ENCODE measurements at places on chromosomes 1 and 21.

DNA sequence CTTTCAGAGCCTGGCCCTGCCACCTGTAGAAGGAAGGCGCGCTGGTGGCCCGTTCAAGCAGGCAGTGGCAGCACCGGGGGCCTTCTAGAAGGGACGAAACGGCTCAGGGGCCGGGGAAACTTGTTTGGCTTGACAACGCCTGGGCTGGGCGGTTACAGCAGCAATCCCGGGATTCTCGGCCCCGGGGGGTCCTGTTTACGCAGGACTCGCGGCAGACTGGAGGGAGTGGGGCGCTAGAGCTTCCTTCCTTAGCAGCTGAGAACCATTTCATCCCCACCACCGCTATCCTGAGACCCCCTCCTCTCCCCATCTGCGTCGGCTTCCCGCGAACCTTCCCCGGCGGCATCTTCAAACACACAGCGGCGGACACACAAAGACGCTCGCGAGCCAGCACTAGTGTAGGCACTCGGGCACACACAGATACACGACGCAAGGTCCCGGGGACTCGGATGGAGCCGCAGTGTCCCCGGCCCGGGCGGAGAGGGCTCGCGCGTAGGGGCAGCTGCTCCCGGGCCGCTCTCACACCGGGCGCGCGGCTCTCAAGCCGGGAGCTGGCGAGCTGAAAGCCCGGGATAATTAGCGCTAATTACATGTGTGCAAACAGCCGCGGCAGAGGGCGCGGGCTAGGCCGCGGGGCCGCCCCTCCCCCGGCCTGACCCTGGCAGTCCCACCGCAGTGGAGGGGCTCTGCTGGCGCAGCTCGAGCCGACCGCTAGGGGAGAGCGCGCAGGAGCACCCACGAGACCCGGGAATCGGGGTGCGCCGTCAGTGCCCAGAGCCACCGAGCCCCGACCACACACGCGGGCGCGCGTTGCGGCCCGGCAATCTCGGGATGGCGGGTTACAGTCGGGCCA lies 271.4 kb downstream of the FOXD2 start:
- no peak for DNase-seq

- DNase-seq, result no peak
Measured at GRCh38 chr1:47951545-47952235, 45.5 kb downstream of the TRABD2B start.

DNA sequence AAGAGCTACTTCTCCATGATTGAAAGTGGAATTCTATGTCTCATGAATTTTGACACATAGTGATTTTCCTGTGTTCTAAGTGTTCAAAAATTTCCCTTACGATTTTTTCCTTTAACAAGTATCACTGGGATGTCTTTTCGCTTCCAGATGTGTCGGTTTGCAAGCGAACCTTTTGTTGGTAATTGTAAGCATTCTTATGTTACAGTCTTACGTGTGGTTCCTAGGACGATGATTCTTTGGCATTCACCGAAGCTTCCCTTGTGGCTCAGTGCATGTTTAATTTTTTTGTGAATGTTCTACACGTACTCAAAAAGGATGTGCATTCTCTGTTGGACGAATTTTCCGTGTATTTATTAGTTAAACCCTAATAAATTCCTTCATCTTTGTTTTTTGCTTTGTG lies 211.6 kb downstream of the CAMTA1 start:
- DNase-seq, result no peak

DNA sequence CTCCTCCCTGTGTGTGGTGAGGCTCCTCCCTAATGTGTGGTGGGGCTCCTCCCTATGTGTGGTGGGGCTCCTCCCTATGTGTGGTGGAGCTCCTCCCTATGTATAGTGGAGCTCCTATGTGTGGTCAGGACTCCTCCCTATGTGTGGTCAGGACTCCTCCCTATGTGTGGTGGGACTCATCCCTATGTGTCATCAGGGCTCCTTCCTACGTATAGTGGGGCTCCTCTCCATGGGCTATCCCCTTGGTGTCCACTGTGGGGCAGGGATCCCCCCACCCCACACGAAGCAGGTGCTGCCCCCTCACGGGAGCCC lies 29.6 kb downstream of the PRSS38 start:
- no peak for DNase-seq

DNA sequence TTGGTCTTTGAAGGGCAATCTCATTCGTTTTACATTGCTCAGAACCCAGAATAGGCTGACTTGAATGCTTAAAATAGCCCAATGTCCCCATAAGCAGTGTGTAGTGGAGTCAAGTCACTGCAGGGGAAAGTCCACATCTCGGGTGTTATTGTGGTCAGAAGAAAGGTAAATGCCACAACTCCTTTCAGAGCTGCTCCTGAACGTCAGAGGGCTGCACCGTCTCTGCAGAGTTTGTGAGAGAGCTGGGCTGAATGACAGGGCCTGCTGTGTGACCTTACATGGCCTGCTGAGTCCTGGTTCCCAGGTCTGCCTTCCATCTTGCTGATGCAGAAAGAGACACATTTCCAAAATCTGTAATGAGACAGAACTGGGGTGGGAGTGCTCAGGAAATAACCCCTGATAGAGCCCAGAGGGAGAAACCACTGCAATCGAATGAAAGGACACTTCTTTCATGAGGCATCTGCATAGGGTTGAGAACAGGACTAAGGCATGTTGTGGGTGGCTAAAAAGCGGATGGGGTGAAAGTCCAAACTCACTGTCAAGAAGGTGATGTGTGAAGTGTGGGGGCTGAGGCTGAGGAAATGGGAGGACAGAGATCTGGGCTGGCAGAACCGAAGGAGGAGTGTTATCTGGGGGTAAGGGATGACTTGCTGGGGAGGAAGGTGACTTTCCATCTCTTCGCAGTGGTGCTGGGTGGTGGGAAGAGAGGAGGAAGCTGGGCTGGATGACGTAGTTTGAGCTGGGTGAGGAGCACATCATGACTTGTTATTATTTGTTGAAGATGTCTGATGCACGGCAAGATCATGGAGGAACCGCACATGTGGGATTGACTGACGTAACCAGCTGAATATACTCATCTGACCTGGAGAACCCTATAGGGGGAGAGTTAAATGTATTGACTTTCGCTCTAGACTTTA lies 33.7 kb downstream of the XCL2 start:
- DNase-seq, result no peak

GRCh38 chr1:43708002-43708410 lies 670 bp downstream of the ST3GAL3 start:
- DNase-seq, result no peak

GRCh38 chr21:17660862-17661261 lies 48.2 kb upstream of the BTG3 start:
- DNase-seq, result no peak

- DNase-seq, result no peak
Measured at GRCh38 chr1:230340526-230341161, 85.5 kb downstream of the PGBD5 start.

DNA sequence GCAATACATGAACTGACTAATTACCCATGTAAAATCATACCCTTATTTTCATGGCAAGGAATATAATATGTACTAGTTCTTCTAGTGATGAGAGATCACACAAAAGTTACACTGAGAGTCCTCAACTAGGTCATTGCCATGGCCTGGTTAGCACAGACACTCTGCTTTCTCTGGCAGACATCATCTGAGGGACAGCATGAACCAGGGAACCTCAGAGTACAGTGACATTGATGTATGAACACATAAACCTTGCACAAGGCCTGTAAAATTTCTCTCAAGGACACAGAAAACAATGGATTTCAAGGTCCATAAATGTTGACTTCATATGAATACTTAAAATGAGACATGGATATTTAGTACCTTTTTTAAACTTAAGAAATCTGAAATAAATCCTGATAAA lies 108.8 kb upstream of the MAGI3 start:
- no peak for DNase-seq

GRCh38 chr1:163785868-163786405 lies 464.2 kb downstream of the NUF2 start:
- DNase-seq, result no peak

DNA sequence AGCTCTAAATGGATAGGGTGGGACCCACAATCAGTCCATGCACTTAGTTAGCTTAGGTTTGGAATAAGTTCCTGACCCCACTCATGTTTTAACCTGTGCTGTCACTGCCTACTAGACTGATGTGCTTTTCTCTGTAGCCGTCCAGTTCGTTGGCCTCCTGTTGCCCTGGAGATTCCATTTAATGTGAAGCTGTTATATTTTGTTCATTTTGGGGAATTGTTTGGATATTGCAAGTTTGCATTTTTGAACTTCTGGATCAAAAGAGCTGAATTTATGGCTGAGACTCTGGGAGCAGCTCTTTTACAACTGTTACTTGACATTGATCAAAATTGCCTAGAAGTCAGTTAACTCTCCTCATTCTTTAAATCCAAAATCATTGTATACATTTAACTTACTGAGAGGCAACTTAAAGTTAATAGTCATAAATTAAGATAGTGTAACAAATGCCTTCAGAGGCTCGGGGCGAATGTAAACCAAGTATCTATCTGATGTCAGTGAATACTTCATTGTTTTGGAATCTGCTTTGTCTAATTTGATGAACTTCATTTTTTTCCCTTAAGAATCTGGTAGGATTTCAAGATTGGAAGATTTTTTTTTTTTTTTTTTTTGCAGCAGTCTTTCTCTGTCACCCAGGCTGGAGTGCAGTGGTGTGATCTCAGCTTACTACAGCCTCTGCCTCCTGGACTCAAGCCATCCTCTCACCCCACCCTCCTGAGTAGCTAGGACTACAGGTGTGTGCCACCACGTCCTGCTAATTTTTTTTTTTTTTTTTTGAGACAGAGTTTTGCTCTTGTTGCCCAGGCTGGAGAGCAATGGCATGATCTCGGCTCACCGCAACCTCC lies 38.1 kb downstream of the MIGA1 start:
- DNase-seq, result no peak

DNA sequence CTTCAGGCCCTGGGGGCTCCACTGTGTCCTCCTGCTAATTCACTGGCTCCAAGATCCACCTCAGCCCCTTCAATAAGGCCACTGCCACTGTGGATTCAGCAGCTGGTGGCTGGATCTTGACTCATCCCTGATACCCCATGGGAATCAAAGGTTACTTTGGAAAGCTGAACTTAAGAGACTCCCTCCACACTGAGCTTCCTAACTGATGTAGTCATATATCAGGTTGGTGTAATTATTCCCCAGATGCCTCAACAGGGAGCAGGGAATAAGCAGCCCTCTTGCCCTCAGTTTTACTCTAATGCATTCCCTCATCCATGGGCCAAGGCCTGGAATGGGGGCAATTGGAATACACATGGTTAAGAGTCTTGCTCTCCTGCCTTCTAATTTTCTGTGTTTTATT lies 164.6 kb downstream of the FASLG start:
- DNase-seq, result peak; percentile 72

- DNase-seq, result peak; percentile 84
Measured at GRCh38 chr1:226814751-226815537, 55.5 kb upstream of the PSEN2 start.

GRCh38 chr1:112744009-112744578 lies 29.0 kb upstream of the PPM1J start:
- DNase-seq, result peak; percentile 70

DNA sequence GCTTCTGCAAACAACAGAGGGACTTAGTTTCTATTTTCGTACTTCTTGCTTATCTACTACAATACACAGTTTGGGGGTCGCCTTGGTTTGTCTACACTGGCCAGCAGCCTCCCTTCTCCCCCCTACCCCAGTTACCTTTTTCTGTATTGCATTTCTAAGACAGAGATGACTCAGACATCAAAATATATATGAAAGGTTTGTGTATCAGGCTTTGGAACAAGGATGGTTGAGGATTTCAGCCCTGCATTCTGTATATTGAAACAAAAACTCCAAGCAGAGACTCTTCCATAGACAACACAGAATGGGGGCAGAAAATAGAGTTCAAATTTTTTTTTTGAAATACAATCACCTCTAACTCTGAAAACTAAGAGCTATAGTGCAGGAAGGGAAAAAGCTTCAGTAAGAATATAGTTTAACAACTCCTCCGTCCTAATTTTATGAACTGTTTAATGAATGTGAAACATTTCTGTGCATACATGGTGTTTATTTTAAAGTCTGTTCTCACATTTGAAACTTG lies 1.9 kb downstream of the SAMD13 start:
- no peak for DNase-seq

GRCh38 chr1:181513786-181514297 lies 30.5 kb downstream of the CACNA1E start:
- DNase-seq, result no peak

DNA sequence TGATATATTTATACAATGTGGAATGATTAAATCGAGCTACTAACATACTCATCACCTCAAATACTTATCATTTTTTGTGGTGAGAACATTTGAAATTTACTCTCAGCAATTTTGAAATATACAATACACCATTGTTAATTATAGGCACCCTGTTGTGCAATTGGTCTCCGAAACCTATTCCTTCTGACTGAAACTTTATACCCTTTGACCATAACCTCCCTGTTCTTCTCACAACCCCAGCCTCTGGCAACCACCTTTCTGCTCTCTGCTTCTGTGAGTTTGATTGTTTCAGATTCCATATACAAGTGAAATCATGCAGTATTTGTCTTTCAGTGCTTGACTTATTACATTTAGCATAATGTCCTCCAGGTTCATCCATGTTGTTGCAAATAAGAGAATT lies 49.5 kb downstream of the SETD4 start:
- DNase-seq, result peak; percentile 35
